ENCODE measurements at places on chromosomes 2 and 18. TPM values are rescaled to one million over a fixed set of nuclear protein-coding genes. Genes with fewer than 3 reads are reported as not detected.

GRCh38 chr2:106094131-106094841 is 99.8 kb downstream of the UXS1 start:
- no peak for DNase-seq

Gene SCN7A
- total RNA-seq, result not detected

Gene EN1
- total RNA-seq, result not detected

Gene WBP1
- 68.8 TPM for total RNA-seq

Gene NAT8
- not detected for total RNA-seq

GRCh38 chr2:73985308-73986084 is 786 bp downstream of the TET3 start:
- peak; percentile 69 for DNase-seq

Gene SLC23A3
- total RNA-seq, result 6.7 TPM

- DNase-seq, result no peak
Observed at GRCh38 chr2:165790466-165790865, 3.6 kb downstream of the GALNT3 start.

- no peak for DNase-seq
Observed at GRCh38 chr18:42351455-42351854, 396.4 kb downstream of the PIK3C3 start.

Gene DNER
- total RNA-seq, result not detected

Gene TMEM185B
- total RNA-seq, result 24.4 TPM

GRCh38 chr2:26466662-26467310 is 11.1 kb downstream of the OTOF start:
- no peak for DNase-seq

GRCh38 chr2:85861650-85862049 is 27.1 kb downstream of the ST3GAL5 start:
- DNase-seq, result no peak

Gene PHOSPHO2
- total RNA-seq, result 2.9 TPM

Gene PUM2
- 116 TPM for total RNA-seq

Gene SALL3
- not detected for total RNA-seq

DNA sequence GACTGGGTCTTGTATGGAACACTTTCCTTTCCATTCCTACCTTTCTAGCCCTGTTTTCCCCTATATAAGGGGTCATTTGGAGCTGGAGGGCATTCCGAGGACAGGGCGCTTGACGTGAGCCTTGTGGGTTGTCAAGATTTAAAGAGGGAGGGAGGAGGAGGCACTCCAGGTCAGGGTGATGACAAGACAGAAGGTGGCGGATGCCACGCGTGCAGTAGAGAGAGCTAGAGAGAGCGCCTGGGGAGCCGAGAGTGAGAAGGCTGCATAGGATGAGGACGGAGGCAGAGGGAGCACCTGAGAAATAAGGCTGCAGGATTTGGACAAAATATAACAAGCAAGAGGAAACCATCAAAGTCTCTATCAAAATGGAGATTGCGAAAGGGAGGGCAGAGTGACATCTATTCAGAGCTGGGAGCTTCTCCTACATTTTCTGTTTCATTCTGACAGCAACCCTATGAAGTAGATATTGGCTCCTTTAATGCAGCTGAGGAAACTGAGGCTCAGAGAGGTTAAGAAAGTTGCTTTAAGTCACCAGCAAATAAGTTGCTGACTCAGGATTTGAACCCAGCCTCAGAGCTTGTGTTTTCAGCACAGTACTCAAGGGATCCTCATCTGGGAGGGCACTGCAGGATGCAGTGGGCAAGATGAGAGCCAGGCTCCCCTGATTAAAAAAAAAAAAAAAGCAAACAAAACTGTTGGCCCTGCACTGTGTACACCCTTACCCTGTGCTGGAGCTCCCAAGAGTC is 124.2 kb downstream of the MRO start:
- DNase-seq, result no peak

- DNase-seq, result no peak
Observed at GRCh38 chr2:164850235-164850634, 8.6 kb upstream of the COBLL1 start.

DNA sequence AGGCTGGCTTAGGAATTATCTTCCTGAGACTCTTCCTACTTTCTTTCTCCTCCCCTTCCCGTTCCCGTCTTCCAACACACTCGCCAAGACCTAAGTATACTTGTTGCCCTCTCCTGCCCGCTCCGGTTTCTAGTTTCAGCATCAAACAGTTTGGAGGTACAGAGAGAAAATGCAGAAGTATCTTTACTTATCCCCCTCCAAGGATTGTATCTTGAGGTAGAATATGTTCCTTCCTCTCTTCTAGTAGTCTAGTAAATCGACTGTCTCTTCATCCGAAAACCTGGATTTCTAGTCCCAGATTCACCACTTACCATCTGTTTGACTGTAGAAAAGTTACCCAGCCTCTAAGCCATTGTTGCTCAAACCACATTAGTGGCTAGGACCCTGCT is 755 bp downstream of the EIF4E2 start:
- DNase-seq, result peak; percentile 21

DNA sequence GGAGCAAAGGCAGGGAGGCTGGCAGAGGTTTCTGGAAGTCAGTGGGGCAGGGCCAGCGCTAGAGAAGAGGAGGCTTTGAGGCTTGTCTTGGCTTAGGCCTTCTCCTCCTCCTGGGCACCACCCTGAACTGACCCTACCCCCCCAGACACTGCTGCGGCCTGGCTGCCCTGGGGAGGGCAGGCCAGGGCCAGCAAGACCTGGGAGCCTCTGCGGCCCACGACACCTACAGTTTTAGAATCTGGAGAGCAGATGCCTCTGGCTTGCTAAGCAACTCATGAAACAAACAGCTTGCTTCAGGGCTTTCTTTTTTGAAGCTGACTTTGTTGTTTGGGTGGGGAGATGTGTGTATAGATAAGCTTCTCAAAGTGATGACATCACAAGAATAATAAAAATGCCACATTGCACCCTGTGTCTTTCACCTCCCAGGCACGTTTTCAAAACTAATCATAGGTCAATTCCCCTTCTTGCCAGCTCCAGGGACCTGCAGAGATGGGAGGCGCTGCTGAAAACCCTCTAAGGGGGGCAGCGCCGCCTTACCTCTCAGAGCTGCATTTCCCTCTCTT is 46.2 kb upstream of the SMAD7 start:
- no peak for DNase-seq

DNA sequence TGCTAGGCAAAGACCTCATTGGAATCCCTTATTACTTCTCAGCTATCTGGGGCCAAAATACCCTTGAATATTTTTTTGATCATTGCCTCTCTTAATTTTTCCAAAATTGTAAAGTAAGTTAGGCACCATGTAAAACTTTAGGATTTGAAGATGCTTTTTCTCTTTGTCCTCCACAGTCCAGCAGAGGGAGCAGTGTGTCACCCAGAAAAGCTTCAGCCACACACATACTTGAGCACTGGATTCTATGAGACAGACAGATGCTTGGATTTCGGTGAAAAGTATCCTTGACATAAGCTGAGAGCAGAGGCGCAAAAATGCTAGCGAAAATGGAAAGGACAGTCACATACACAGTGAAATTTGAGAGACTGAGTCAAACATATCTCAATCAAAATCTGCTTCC is 74.7 kb upstream of the KCNJ3 start:
- peak; percentile 35 for DNase-seq

Gene CDH19
- total RNA-seq, result not detected

- DNase-seq, result no peak
Observed at GRCh38 chr2:3399829-3400228, 20.3 kb downstream of the TRAPPC12 start.

- DNase-seq, result no peak
Observed at GRCh38 chr2:107738266-107738665, 88.4 kb upstream of the RGPD4 start.

Gene SGPP2
- not detected for total RNA-seq

DNA sequence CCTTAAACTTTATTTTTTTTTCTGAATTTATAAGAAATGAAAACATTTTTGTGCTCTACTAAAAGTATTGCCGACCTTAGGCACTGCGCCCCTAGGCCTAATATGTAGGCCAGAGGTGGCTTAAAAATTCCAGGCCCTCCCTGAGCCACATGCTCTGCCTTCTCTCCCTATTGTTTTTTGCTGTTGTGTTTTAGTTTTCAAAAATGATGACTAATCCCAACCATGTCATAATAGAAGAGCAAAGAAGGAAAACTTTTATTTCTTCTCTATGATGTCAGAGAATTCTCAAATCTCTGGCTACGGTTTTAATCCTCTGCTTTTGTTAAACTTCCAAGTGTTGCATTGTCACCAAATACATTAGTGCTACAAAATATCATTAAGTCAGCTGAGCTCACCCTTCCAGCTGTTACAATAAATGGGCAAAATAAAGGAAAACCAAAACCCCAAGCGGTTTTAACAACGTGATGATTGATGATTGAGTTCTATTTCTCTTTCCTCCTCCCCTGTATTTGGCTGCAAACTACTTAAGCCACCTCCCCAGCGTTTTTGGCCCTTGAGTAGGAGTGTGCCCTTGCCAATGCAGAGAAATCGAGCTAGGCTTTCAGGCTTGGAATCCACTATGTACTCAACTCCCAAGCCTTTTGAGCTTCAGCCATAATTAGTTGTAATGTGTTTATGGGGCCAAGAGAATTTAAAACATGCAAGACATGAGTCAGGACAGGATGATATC is 163.5 kb upstream of the POU3F3 start:
- no peak for DNase-seq

Gene ALPI
- total RNA-seq, result not detected

Gene ANXA4
- total RNA-seq, result 3.5 TPM

Gene BUB1
- 195 TPM for total RNA-seq

DNA sequence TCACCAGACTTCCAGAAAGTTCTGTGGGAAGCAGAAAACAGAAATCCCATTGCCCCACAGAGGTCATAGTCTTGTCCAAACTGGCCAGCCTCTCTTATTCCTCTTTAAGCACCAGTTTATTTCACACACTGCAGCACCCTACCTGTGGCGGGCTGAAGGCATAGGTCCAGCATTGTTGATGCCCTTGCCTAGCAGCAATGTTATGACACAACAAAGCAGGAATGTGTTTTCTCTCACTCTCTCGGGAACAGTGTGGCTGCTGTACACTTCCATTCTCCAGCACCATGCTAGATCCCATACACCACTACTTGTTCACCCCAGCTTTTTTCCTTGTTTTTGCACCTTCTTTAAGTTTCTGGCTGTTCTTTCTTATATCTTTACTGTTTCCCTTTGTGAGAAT is 181.6 kb downstream of the DNAH6 start:
- DNase-seq, result no peak

- DNase-seq, result peak; percentile 24
Observed at GRCh38 chr2:213766465-213766901, 482.2 kb downstream of the SPAG16 start.

Gene EPAS1
- 0.74 TPM for total RNA-seq

- DNase-seq, result no peak
Observed at GRCh38 chr2:119142824-119143223, 15.7 kb downstream of the C1QL2 start.

- DNase-seq, result no peak
Observed at GRCh38 chr2:42864641-42865280, 72.4 kb upstream of the HAAO start.

GRCh38 chr2:205022841-205023240 is 477.6 kb downstream of the PARD3B start:
- no peak for DNase-seq

- no peak for DNase-seq
Observed at GRCh38 chr2:129481306-129482219, 497.9 kb upstream of the RAB6C start.

GRCh38 chr2:172177581-172177980 is 74.9 kb upstream of the DLX2 start:
- no peak for DNase-seq

Gene AMER3
- total RNA-seq, result not detected

Gene PSMA8
- 0.37 TPM for total RNA-seq

DNA sequence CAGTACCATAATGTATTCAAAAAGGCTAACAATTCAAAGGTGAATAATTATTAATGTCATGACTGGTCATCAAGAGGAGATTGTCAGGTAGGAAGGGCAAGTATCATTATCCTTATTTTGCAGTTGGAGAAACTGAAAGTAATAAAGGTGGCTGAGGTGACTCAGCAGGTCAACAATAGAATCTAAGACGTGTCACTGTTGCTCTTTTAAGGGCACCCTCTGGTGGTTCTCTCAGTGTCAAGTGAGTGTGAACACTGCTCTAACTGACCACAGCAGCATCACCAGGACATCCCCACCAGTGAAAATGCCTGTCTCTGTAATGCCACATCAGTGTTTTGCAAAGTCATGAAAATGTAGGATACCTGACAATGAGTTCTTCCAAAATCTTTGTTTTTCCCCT is 69.7 kb downstream of the DCC start:
- no peak for DNase-seq

Gene MC5R
- total RNA-seq, result not detected

GRCh38 chr2:239260546-239261327 is 140.1 kb downstream of the HDAC4 start:
- DNase-seq, result no peak

DNA sequence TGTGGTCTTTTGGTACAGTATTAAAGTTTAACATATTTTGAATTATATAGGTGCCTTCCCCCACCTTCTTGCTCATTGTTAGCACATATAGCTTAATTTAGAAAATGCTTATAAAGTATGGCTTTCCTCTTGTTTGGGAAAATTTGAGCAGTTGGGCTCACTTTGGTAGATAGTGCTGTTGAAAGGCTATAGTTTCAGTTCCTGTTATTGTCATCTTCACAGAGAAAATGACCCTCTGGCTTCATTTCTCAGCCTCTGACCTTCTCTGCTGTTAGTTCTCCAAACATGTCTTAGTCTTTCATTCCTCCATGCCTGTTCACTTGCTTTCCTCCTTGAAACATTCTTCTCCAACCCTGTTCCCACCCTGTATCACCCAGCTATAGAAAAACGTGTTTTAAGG is 200.6 kb downstream of the WDR7 start:
- DNase-seq, result peak; percentile 36

- DNase-seq, result peak; percentile 41
Observed at GRCh38 chr2:178280244-178280852, 86.0 kb downstream of the OSBPL6 start.

Gene POLE4
- total RNA-seq, result 52.3 TPM

Gene FAM117B
- total RNA-seq, result 19.6 TPM

Gene FAM228A
- 0.46 TPM for total RNA-seq

- DNase-seq, result no peak
Observed at GRCh38 chr2:19337202-19337601, 21.2 kb downstream of the OSR1 start.

Gene RAB6C
- not detected for total RNA-seq

Gene TMEM163
- 0.51 TPM for total RNA-seq

- DNase-seq, result no peak
Observed at GRCh38 chr2:189609853-189610252, 29.3 kb upstream of the SLC40A1 start.

- no peak for DNase-seq
Observed at GRCh38 chr2:73339201-73339600, 45.9 kb upstream of the EGR4 start.

Gene SLC9A4
- 0.22 TPM for total RNA-seq
